ENCODE measurements at places on chromosomes 5 and 9.

- no peak for DNase-seq
Observed at GRCh38 chr5:27769748-27770402, 731.5 kb upstream of the CDH9 start.

- no peak for DNase-seq
Observed at GRCh38 chr9:87392086-87392485, 105.6 kb upstream of the DAPK1 start.

GRCh38 chr5:141519605-141520565 is 31.0 kb downstream of the PCDHGC5 start:
- DNase-seq = no peak

DNA sequence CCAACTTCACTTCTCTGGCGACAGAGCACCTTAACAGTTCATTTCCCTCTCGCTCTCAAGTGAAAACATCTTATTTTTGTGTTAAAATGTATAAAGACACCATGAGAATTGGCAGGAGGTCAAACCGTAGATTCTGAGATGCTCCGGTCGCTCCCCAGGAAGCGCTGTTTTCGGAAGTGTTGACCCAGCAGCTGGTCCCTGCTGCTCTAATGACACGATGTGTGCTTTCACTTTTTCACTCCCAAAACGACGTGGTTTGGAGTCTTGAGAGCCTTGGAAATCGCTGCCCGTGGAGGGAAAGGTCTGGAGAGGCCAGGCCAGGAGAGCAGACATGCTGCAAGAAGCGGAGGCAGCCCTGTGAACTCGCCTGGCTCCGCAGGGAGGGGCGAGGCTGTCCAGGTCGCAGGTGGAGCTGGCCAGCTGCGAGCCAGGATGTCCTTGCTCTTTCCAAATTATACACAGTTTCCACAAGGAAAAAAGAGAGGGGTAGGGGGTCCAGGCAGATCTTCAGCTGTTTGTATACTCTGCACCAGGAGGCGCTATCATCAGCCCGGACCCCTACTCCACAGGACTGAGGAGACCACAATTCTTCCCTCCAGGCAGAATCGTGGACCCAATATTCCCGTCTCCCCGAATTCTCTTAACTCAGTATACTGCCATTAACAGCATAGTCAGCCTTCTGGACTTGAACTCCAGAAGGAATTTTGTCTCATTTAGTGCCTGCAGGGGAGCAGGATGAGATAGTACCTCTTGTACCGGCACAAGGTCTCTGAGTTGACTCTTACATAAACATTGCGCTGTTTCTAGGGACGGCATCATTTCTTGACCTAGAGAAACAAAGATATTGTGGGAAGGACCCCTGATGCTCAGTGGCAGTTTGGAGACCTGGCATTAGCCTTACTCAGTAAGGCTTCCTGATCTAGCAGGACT is 248.6 kb upstream of the ANKRD55 start:
- no peak for DNase-seq

- DNase-seq = no peak
Observed at GRCh38 chr5:141475625-141476131, at the start of gene PCDHGC3. PCDHGC3 (plus strand) TSS chr5:141475966; CDS start chr5:141476117, 151 bp downstream.

GRCh38 chr5:147957901-147958300 is 51.6 kb upstream of the C5orf46 start:
- no peak for DNase-seq

DNA sequence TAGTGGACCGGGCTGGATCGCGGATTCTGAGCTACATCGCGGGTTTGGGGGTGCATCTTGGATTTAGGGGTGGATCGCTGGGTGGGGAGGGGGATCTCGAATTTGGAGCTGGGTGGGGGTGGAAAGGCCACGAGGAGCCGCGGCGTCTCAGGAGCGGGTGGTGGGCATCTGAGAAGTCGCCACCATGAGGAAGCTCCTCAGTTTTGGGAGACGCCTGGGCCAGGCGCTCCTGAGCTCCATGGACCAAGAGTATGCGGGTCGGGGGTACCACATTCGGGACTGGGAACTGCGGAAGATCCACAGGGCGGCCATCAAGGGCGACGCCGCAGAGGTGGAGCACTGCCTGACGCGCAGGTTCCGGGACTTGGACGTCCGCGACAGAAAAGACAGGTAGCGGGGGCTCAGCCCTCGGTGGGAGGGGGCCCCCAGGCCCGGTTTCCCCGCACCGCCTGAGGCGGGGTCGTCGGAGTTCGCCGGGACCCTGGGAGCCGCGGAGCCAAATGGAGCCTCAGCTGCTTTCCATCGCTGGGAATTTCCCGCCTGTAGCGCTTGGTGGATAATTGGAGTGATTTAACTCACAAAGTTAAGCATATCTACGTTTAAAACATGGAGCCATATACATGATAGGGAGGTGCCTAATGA is 376 bp downstream of the ANKRD18B start:
- DNase-seq = no peak

- DNase-seq = no peak
Observed at GRCh38 chr5:111043712-111044506, 27.6 kb upstream of the TSLP start.

DNA sequence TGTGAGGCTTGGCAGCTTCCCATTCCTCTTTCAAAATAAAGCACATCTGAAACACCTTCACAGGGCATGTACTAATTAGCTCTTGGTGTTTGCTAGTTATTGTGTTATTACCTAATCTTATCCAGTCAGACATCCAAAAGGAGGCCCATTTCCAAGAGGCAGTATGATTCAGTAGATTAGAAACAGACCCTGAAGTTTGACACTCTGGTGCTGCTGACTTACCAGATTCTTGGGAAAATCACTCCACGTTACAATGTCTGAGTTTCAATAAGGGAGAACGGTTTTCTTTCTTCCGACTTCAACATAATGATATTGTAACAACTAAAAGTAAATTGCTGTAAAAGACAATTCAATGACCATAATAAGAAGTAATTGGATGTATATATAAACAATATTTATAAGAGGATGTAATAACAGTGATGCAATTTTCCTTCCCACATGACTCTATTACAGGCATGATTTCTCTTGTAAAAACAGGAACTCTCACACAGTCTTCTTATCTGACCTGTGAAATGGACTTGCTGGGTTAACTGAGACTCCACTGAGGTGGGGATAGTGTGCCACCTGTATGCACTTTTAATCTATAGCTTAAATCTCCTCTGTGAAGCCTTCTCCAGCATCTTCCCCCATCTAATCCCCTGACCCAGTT is 181.3 kb upstream of the ELL2 start:
- DNase-seq = no peak

GRCh38 chr9:89984214-89984613 is 379.4 kb downstream of the GADD45G start:
- no peak for DNase-seq

GRCh38 chr5:80125962-80126480 is 90.9 kb downstream of the THBS4 start:
- no peak for DNase-seq

DNA sequence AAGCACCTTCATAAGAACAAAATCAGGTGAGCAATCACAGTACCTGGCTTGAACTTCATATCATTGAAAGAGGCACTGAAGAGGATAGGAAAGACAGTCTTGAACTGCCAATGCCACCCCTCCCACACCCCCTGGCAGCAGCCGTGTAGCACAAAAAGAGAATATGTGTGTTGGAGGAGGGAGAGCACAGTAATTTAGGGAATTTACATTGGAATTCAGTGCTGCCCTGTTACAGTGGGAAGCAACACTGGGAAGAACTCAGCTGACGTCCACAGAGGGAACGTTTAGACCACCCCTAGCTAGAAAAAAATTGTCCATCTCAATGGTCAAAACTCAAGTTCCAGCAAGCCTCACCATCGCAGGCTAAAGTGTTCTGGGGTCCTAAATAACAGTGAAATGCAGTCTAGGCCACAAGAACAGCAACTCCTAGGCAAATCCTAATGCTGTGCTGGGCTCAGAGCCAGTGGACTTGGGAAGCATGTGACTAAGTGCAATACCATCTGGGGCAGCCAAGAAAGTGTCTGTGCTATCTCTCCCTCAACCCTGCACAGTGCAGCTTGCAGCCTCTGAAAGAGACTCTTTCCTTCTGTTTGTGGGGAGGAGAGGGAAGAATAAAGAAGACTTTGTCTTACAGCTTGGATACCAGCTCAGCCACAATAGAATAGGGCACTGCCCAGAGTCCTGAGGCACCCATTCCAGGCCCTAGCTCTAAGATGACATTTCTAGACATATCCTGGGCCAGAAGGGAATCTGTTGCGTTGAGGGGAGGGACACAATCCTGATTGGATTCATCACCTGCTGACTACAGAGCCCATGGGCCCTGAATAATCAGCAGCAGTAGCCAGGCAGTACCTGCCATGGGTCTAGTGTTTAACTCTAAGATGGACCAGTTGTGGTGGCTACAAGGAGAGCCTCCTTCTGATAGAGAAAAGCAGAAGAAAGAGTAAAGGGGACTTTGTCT is 62.1 kb upstream of the VLDLR start:
- DNase-seq = no peak

DNA sequence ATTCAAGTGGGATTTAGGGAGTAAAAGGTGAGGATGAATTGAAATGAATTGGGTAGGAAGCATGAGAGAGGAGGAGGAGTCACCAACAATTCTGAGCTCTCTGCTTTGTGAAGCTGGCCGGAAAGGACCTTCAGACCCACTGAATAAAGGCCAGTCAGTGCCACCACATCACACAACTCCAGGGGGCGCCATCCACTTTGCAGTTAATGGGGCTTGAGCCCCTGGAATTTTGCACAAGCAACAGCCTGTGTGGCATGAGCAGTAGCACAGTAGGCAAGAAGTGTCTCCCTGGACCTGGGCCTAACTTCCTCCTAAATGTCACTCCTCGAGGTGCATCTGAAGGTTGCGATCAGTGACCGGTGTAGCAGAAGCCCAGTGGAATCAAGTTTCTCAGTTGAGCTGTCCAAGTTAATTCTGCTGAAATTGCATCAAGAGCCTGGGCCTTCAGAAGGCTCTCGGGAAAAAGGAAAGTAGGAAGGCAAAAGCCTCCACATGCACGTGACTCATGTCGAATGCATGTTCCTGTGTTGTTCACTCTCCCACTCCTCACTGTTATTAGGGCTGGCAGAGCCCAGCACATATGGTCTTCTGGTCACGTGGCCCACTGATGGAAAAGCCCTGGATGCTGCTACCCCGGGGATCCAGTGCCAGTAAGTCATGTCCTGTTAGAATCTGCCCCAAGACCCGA is 27.8 kb upstream of the GLIS3 start:
- DNase-seq = no peak
